Breast epithelium (tissue), 4 donors: ENCODE measurements at places on chromosomes 13 and 19.

DNA sequence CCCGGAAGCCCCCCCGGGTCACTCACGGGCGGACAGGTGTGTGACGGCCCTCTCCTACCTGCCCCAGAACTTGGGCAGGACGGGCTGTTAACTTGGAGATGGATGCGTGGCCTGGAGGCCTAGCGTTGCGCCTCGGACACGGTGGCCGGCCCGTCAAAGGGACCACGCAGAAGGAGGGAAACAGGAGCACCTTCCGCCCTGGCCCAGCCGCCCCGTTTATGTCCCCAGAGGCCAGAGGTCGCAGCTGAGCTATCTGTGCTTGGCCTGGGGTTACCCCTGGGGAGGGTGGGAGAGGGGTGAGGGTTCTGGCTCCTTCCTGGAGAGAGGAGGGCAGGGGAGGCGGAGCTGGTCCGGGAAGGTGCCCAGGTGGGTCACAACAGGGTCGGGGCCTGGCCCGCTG lies 35.6 kb downstream of the GADD45B start:
- no peak overlapping the region for H3K27ac ChIP-seq
- DNase-seq: no peak
- no peaks in the 10 kb centered on the region for H3K27me3 ChIP-seq
- no peaks in the 10 kb centered on the region for H3K36me3 ChIP-seq
- no peak overlapping the region for H3K4me3 ChIP-seq

DNA sequence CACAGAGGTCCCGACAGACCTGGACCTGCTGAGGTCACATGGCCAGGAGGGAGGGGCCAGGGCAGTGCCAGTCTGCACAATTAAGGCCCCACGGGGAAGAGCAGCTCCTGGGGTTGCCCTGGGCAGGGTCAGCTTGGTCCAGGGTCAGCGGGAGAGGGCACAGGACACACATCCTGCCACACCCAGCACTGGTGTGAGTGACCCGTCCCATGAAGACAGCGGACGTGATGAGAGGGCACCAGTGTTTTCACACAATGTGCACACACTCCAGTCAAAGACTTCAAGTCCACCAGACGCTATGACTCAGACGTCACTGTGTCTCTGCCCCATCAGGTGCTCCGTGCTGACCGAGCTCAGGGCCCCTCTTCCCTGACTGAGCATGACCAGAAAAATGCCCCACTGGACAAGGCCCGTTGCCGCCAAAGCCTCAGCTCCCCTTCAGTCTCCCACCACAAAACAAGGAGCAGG lies 4.2 kb downstream of the TMEM259 start:
- DNase-seq: no peak
- H3K27me3 ChIP-seq: no peaks in the 10 kb centered on the region
- H3K4me1 ChIP-seq: peaks cover 16% of the 10 kb centered on the region
- no peak overlapping the region for H3K4me3 ChIP-seq

DNA sequence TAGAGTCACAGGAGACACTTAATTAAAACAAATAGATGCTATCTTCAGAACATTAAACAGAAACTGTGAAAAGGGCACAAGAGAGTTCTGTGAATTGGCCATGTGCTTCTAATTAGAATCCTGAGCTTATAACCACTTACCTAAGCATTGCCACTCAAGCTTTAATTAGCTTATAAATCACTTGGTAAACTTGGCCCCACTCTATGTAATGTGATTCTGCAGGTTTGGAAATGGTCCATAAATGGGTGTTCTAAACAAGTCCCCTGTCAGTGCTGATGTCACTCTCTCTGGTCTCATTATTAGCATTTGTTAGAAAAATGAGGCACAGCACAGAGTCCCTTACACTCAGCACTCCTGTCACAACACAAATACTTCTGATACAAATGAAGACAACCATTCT lies 18.0 kb downstream of the ZNF91 start:
- DNase-seq: no peak
- H3K4me1 ChIP-seq: no peaks in the 10 kb centered on the region
- no peaks in the 10 kb centered on the region for H3K27me3 ChIP-seq
- H3K4me3 ChIP-seq: no peak overlapping the region
- peaks cover under 1% of the 10 kb centered on the region for H3K36me3 ChIP-seq

- no peak overlapping the region for H3K27ac ChIP-seq
- no peaks in the 10 kb centered on the region for H3K4me1 ChIP-seq
- no peaks in the 10 kb centered on the region for H3K36me3 ChIP-seq
- no peak overlapping the region for H3K4me3 ChIP-seq
- no peaks in the 10 kb centered on the region for H3K27me3 ChIP-seq
Measured at GRCh38 chr19:15340086-15340485, 7.7 kb upstream of the BRD4 start.

- H3K36me3 ChIP-seq: no peaks in the 10 kb centered on the region
- DNase-seq: no peak
- H3K4me1 ChIP-seq: no peaks in the 10 kb centered on the region
- no peak overlapping the region for H3K27ac ChIP-seq
- H3K27me3 ChIP-seq: no peaks in the 10 kb centered on the region
- no peak overlapping the region for H3K4me3 ChIP-seq
Measured at GRCh38 chr13:20306039-20306438, 73.9 kb upstream of the GJB6 start.

DNA sequence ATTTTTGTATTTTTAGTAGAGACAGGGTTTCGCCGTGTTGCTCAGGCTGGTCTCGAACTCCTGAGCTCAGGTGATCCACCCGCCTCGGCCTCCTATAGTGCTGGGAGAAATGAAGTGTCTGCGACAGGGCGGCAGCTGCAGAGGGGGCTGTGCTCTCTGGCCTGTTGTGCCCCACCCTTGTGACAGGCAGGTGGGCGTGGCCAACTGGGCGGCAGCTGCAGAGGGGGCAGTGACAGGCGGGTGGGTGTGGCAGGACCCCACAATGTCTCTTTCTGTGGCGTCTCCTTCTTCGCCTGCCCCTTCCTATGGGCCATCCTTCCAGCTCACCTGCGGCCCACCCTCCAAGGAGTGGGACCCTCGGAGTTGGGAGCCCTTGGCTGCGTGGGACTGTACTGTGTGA lies 11.8 kb downstream of the STK11 start:
- no peaks in the 10 kb centered on the region for H3K27me3 ChIP-seq
- peaks cover 23% of the 10 kb centered on the region for H3K4me1 ChIP-seq
- DNase-seq: no peak
- H3K36me3 ChIP-seq: no peaks in the 10 kb centered on the region
- no peak overlapping the region for H3K27ac ChIP-seq

DNA sequence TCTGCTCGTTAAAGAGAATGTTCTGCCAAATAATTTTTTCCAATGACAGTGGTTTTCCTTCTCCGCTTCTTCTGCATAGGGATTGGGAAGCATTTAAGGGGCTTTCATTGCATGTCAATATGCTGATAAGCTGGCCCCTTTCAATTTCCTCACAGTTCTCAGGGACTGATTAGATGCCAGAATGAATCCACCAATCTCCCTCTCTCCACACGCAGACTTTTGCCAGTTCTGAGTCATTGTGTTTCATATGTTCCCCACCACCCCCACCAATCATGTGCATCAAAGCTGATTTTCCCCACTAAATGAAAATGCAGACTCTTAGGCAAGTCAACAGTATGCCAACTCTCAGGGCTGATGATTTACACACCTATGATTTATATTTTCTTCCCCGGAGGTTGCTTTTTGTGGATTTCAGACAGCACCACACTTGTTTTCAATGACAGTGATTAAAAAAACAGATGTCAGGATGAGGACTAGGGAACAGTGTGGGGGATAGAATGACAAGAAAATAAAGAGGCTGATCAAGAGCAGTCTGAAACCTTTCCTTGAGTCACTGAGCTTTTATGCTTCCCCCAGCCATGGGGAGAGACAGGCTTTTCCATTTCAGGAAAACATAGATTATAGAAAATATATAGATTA lies 47.9 kb upstream of the C13orf42 start:
- DNase-seq: no peak
- no peak overlapping the region for H3K27ac ChIP-seq
- no peak overlapping the region for H3K4me3 ChIP-seq
- H3K27me3 ChIP-seq: no peaks in the 10 kb centered on the region

GRCh38 chr13:45120967-45121831 lies 889 bp downstream of the GTF2F2 start:
- DNase-seq: no peak
- no peaks in the 10 kb centered on the region for H3K27me3 ChIP-seq
- H3K27ac ChIP-seq: peak overlapping the region; percentile 90

GRCh38 chr13:41005704-41006103 lies 13.4 kb downstream of the ELF1 start:
- no peak for DNase-seq
- no peaks in the 10 kb centered on the region for H3K4me1 ChIP-seq

DNA sequence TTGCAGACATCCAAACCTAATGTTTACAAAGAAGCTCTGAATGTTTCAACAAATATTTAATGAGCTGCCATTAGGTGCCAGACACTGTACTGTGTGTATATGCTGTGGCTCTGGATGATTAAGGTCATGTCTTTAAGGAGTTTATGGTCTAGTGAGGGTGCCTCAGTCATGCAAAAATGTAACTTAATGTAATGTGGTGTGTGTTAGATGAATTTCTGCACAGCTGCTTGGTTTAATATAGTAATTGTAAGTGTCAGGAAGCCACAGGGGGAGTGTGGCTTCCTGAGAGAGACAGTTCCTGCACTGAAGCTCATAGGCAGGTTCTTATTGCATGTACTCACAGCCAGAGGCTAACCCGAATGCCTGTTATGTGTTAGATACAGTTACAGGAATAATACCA lies 43.3 kb downstream of the SPATA13 start:
- no peaks in the 10 kb centered on the region for H3K27me3 ChIP-seq
- DNase-seq: no peak
- no peaks in the 10 kb centered on the region for H3K36me3 ChIP-seq
- no peak overlapping the region for H3K27ac ChIP-seq

DNA sequence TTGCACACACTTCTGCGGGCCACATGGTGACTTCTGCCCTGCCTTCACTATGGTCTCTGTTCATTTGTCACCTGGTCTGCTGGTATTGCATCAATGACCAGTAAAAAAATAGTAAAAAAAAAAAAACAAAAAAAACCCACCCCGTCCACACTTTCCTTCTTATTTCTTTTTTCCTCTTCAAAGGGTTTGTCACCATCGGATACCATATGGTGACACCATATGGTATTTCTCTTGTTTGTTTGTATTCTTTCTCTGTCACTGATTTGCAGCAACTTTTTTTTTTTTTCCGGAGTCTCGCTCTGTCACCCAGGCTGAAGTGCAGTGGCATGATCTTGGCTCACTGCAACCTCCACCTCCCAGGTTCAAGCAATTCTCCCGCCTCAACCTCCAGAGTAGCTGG lies 26.2 kb upstream of the OR7C2 start:
- no peaks in the 10 kb centered on the region for H3K27me3 ChIP-seq
- no peaks in the 10 kb centered on the region for H3K36me3 ChIP-seq
- no peak for DNase-seq
- H3K27ac ChIP-seq: no peak overlapping the region

DNA sequence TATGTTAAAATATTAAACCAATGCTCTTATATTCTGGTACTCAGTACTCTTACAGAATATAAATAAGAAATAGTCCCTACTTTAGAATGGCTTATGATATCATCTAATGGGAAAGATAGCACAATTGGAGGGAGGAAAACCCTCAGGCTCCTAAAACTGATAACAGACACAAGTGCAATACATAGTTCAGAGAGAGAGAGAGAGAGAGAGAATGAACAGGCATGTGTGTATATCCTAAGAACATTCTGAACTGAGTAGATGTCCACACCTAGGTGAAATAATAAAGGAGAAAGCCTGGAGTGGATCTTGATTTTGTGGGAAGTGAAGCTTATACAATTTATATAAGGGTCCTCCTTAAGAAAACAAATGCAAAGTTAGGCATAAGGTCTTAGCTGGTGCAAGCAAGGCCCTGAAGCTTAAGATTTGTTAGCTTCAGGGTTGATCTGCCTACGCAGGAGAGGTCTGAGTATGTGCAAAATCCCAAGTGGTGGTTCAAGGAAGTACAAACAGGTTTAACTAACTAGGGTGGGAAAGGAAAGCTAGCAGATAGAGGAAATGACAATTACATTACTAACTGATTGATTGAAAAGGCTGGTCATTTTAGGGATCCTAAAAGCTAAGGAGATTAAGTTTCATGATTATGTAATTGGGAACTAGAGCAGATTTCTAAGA lies 53.3 kb downstream of the SOX21 start:
- no peaks in the 10 kb centered on the region for H3K36me3 ChIP-seq
- H3K27me3 ChIP-seq: no peaks in the 10 kb centered on the region
- H3K27ac ChIP-seq: no peak overlapping the region

DNA sequence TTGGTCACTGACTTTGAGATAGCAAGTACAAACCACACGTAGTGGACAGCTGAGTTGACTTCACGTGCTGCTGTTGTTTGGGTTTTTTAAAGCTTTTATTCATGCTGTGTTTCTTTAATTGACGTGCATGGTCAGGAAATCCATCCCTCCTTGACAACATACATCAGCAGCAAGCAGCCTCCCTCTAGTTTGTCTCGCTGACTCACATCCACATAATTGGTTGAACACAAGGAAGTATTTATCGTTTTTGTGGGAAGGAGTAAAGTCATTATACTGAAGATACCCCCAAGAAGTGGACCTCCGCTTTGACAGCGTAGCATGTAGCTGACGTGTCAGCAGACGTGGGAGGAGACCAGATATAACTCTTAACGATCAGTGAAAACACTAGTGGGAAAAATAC lies 355.8 kb downstream of the MYO16 start:
- H3K27me3 ChIP-seq: no peaks in the 10 kb centered on the region
- no peaks in the 10 kb centered on the region for H3K4me1 ChIP-seq
- no peak overlapping the region for H3K4me3 ChIP-seq
- no peak overlapping the region for H3K27ac ChIP-seq
- DNase-seq: no peak
- H3K36me3 ChIP-seq: no peaks in the 10 kb centered on the region

DNA sequence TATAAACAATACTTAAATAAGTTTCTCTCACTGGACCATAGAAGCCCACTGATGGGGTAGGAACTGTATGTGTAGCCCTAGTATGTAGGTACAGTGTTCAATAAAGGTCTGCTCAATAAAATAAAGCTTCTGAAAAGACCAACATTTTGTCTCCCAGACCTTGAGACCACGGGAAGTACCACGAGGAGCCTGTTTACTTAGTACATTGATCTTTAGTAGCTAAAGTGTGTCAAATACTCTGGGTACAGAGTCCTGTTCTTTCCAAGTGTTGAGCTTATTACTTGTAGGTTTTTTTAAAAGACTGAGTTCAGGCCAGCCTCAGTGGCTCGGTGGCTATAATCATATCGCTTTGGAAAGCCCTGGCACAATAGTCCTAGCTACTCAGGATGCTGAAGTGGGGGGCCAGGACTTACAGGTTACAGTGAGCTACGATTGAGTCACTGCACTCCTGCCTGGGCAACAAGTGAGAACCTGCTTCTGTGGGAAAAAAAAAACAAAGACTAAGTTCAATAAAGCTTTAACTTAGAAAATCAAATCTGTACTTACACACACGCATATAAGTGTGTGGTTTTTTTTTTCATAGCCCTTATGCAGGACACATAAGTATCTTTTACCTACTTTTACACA lies 3.4 kb downstream of the MTRF1 start:
- peaks cover 5% of the 10 kb centered on the region for H3K4me1 ChIP-seq
- no peak for DNase-seq
- H3K36me3 ChIP-seq: no peaks in the 10 kb centered on the region
- no peaks in the 10 kb centered on the region for H3K27me3 ChIP-seq

GRCh38 chr13:25177012-25177411 lies 4.9 kb upstream of the AMER2 start:
- no peak overlapping the region for H3K27ac ChIP-seq
- H3K27me3 ChIP-seq: peaks cover 45% of the 10 kb centered on the region
- H3K4me1 ChIP-seq: no peaks in the 10 kb centered on the region
- no peaks in the 10 kb centered on the region for H3K36me3 ChIP-seq
- no peak for DNase-seq

GRCh38 chr13:24724714-24725113 lies 39.3 kb upstream of the RNF17 start:
- no peaks in the 10 kb centered on the region for H3K4me1 ChIP-seq
- no peak for DNase-seq
- no peaks in the 10 kb centered on the region for H3K36me3 ChIP-seq
- H3K4me3 ChIP-seq: no peak overlapping the region

GRCh38 chr13:43133792-43134191 lies 110.4 kb downstream of the DNAJC15 start:
- no peaks in the 10 kb centered on the region for H3K4me1 ChIP-seq
- DNase-seq: no peak
- no peaks in the 10 kb centered on the region for H3K36me3 ChIP-seq
- no peaks in the 10 kb centered on the region for H3K27me3 ChIP-seq
